Activated T-helper 1 cell treated with anti-CD3 and anti-CD28 coated beads, Interleukin-12 subunit alpha, Interleukin-12 subunit beta, Interleukin-2, Interleukin-4 antibody, amounts not matched to agents 30 ng/mL and 10 ng/mL and 1 ng/mL, durations not matched to agents 14 hours and 24 hours and 36 hours (primary cell): ENCODE measurements at places on chromosomes 5 and 9. TPM values are rescaled to one million over a fixed set of nuclear protein-coding genes. Genes with fewer than 3 reads are reported as not detected.

The FBLL1 gene
- 0.13 TPM in 1 of 2 replicates, not detected in the other for total RNA-seq

- H3K27me3 ChIP-seq, result no peaks in the 10 kb centered on the region
- no peak overlapping the region for H3K27ac ChIP-seq
- no peak overlapping the region for H3K4me3 ChIP-seq
- no peak for DNase-seq
Measured at GRCh38 chr9:94961870-94962269, 235.4 kb downstream of the AOPEP start.

- no peaks in the 10 kb centered on the region for H3K27me3 ChIP-seq
- no peak overlapping the region for H3K27ac ChIP-seq
- DNase-seq, result no peak
- H3K36me3 ChIP-seq, result no peaks in the 10 kb centered on the region
- H3K4me1 ChIP-seq, result no peaks in the 10 kb centered on the region
Measured at GRCh38 chr5:153437251-153437650, 53.2 kb upstream of the GRIA1 start.

DNA sequence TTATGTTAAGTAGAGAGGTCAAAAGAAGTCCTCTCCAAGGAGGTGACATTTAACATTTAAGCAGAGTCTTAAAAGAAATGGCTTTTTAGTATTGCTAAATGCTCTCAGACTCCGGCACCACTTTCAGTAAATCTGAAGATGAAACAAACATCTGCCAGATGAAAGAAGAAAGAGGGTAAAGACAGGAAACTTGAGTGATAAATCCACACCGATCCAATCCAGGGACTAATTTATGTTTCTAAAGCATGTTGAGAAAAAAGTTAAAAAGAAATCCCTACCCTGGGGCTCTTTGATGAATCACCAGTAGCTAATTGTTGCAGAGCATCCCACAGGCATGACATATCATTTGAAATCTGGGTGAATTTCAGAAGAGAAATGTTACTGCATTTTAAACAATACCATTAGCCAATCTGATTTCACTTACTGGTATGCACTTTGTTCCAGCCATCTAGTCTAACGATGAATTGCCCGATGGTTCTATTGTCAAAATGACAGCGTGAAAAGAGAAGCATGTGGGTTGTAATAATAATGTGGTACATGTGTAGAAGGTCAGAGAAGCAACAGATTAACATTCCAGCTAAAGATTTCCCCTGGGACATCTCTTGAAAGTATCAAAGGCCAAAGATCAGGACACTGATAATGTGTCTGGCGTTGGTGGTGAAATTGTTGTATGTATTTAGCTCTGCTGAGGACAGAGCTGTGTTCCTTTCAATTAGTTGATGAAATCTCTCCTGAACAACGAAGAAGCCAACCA is 485.7 kb downstream of the CSNK1G3 start:
- no peaks in the 10 kb centered on the region for H3K36me3 ChIP-seq
- H3K27ac ChIP-seq, result no peak overlapping the region
- no peaks in the 10 kb centered on the region for H3K4me1 ChIP-seq
- H3K27me3 ChIP-seq, result no peaks in the 10 kb centered on the region

The SPATA31A5 gene
- total RNA-seq, result not detected in 2 replicates

The ORM2 gene
- total RNA-seq, result not detected in 2 replicates

The LPAR1 gene
- not detected in 2 replicates for total RNA-seq

DNA sequence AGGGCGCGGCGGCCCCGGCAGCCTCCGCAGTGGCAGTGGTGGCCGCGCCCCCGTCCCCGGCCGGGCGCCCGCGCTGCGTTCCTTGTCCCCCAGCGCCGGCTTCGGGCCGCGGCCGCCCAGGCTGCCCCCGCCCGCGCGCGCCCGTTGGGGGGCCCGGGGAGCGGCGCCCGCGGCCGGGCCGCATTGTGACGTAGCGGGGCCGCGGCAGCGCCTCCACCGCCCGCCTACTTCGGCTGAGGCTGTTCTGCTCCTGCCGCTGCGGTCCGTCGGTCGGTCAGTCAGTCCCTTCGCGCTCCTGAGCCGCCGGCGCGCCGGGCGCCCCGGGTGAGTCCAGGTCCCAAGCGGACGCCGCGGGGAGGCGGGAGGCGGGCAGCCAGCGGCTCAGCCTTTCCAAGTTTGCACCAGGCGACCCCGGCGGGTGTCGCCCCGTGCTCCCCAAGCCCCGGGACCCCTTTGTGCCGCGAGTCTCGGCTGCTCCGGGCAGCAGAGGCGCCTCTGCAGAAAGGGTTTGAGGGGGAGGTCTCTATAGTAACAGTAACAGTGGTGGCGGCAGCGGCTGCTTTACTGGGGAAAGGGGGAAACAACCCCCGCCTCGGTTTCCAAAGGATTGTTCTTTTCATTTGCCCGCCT is at the start of gene SNCAIP:
SNCAIP (plus strand) TSS at position 277 of the 630 bp plus-strand sequence. CDS start 78,898 bp downstream, outside the sequence.
- peak within 1 kb of the TSS; percentile 33 for H3K4me3 ChIP-seq
- peaks cover 53% of the 10 kb centered on the region for H3K27me3 ChIP-seq
- no peaks in the 10 kb centered on the region for H3K4me1 ChIP-seq
- DNase-seq, result no peak
- H3K27ac ChIP-seq, result no peak within 1 kb of the TSS

DNA sequence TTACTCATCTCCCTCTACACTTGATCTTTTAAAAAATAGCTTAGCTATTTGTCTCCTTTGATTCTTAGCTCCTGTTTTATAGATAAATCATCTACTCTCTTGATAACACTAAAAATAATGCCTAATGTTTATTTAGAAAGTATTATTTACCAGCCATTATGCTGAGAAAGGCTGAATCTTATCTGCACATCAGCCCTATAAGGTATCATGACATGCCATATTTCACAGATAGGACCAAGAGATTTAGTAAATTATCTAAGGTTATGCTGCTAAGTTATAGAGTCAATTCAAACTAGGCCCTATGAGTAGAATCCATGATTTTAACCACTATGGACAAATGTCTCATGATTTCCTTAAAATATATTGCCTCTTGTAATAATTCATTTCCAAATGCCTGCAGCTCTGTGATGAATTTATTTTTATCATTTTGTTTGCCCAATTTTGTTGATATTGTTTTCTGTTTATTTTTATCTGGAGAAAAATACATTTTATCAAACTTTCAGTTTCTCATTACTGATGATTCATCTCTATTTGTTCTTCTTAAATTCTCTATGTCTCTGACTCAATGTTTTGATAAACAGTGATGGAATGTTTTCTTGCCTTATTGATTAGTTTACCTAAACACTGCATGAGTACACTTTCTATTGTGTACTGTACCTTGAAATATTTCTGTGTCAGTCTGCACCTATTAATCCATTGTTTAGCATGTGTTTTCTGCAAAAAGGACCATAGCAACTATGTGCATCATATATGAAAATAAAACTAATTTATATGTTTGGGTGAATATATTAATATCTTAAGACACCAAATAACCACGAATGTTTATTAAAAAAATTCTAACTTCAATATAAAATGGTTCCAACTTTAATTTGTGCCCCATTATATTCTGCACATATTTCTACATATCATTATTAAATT is 300.8 kb downstream of the CDH9 start:
- H3K4me1 ChIP-seq, result no peaks in the 10 kb centered on the region
- H3K27ac ChIP-seq, result no peak overlapping the region
- H3K4me3 ChIP-seq, result no peak overlapping the region
- no peaks in the 10 kb centered on the region for H3K36me3 ChIP-seq
- no peak for DNase-seq
- H3K27me3 ChIP-seq, result no peaks in the 10 kb centered on the region

DNA sequence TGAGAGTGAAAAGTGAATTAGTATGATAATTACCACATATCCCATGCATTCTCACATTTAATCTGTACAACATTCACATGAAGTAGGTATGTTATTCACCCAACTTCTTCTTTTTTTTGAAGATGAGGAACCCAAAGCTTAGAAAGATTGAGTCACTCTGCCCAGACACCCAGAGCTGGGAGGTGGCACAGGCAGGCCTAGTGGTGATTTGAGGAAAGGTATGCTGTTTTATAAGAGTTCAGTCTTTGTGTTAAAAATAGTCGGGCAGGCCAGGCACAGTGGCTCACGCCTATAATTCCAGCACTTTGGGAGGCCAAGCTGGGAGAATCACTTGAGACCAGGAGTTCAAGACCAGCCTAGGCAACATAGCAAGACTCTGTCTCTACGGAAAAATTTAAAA is 285.3 kb downstream of the NR3C1 start:
- no peak overlapping the region for H3K4me3 ChIP-seq
- peaks cover 70% of the 10 kb centered on the region for H3K4me1 ChIP-seq
- H3K36me3 ChIP-seq, result peaks cover 17% of the 10 kb centered on the region
- no peak for DNase-seq
- peak overlapping the region; percentile 15 for H3K27ac ChIP-seq

- H3K36me3 ChIP-seq, result peaks cover 62% of the 10 kb centered on the region
- no peak for DNase-seq
- H3K4me1 ChIP-seq, result peaks cover 36% of the 10 kb centered on the region
- H3K4me3 ChIP-seq, result no peak overlapping the region
- H3K27ac ChIP-seq, result peak overlapping the region; percentile 40
- H3K27me3 ChIP-seq, result peaks cover 3% of the 10 kb centered on the region
Measured at GRCh38 chr5:446883-447263, 3.9 kb downstream of the EXOC3 start.

The IL9 gene
- total RNA-seq, result 0.36 and 2.0 TPM in 2 replicates

DNA sequence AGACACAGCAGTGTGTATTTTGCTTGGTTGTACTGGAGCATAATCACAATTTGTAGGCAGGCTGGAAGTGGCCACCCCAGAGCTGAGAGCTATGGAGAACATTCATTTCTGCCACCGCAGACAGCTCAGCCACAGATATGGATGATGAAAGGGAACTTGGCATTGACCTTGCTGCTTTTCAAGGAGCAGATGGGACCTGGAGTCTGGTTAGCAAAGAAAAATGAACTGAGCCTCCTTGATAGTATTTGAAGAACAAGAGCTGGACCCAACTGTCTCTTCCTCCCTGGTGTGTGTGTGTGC is 395.2 kb upstream of the ZNF462 start:
- no peak overlapping the region for H3K4me3 ChIP-seq
- no peaks in the 10 kb centered on the region for H3K4me1 ChIP-seq
- H3K36me3 ChIP-seq, result no peaks in the 10 kb centered on the region
- no peaks in the 10 kb centered on the region for H3K27me3 ChIP-seq

The TCERG1 gene
- total RNA-seq, result 152 and 160 TPM in 2 replicates

- H3K27me3 ChIP-seq, result peaks cover 8% of the 10 kb centered on the region
- H3K36me3 ChIP-seq, result no peaks in the 10 kb centered on the region
- H3K27ac ChIP-seq, result no peak overlapping the region
- DNase-seq, result no peak
Measured at GRCh38 chr5:100595812-100596173, 60.6 kb downstream of the FAM174A start.

The NRG2 gene
- total RNA-seq, result 0.08 TPM in 1 of 2 replicates, not detected in the other

DNA sequence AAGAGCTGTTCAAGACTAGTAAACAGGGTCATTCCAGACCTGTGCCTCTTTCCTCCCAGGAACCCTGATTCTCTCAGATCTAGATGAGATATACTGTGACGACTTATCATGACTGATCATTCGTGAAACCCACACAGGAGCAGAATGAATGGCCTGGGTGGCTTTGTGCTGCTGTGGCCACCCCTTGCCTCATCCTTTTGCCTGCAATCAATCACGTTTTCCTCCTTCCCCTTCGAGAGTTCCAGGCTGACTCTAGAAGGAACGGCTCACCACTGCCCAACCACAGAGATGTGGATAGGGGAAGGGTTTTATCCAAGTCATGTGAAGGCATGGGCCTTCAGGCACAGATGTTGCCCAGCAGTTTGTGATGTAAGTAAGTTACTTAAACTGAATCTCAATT is 5.8 kb downstream of the ANXA6 start:
- DNase-seq, result peak; percentile 33
- H3K4me1 ChIP-seq, result peaks cover 95% of the 10 kb centered on the region
- no peaks in the 10 kb centered on the region for H3K27me3 ChIP-seq

- no peak for DNase-seq
- H3K4me1 ChIP-seq, result no peaks in the 10 kb centered on the region
- no peaks in the 10 kb centered on the region for H3K27me3 ChIP-seq
- H3K4me3 ChIP-seq, result no peak overlapping the region
- no peak overlapping the region for H3K27ac ChIP-seq
Measured at GRCh38 chr5:32241034-32241783, 67.1 kb upstream of the GOLPH3 start.

DNA sequence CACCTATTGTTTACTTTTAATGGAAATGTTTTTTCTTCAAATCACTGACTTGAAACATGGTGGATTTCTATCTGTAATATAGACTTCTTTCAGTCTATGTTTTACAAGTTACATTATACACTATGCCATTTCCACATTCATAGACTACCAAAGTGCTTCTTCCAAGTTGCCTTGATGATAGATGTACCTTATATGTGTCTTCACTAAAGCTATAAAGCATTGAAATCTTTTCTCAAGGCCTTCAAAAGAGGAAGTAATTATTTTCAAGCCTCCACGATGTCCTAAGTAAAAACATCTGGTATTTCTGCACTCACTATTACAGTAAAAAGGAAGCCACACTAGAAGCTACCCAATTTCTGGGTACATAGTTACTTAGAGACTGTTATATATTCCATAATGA is 113.3 kb downstream of the FGF10 start:
- no peaks in the 10 kb centered on the region for H3K4me1 ChIP-seq
- H3K36me3 ChIP-seq, result no peaks in the 10 kb centered on the region
- H3K27me3 ChIP-seq, result no peaks in the 10 kb centered on the region
- H3K27ac ChIP-seq, result no peak overlapping the region
- no peak for DNase-seq
- no peak overlapping the region for H3K4me3 ChIP-seq

- no peak overlapping the region for H3K4me3 ChIP-seq
- H3K4me1 ChIP-seq, result no peaks in the 10 kb centered on the region
- peaks cover 28% of the 10 kb centered on the region for H3K27me3 ChIP-seq
- H3K27ac ChIP-seq, result no peak overlapping the region
- no peak for DNase-seq
Measured at GRCh38 chr5:86971034-86971571, 296.6 kb upstream of the RASA1 start.

The TMEM141 gene
- 37.2 and 39.0 TPM in 2 replicates for total RNA-seq

The SOX30 gene
- total RNA-seq, result 0.12 and 0.29 TPM in 2 replicates

GRCh38 chr5:50863534-50864170 is 197.2 kb downstream of the PARP8 start:
- no peak overlapping the region for H3K27ac ChIP-seq
- no peaks in the 10 kb centered on the region for H3K4me1 ChIP-seq
- peaks cover 11% of the 10 kb centered on the region for H3K27me3 ChIP-seq
- DNase-seq, result no peak
- no peaks in the 10 kb centered on the region for H3K36me3 ChIP-seq

GRCh38 chr9:70553707-70554673 is 139.5 kb upstream of the KLF9 start:
- H3K36me3 ChIP-seq, result no peaks in the 10 kb centered on the region
- no peak overlapping the region for H3K27ac ChIP-seq

The FKBP15 gene
- 34.9 and 35.8 TPM in 2 replicates for total RNA-seq
